Ovary (tissue), 10 donors: ENCODE measurements at places on chromosomes 13 and 19.

DNA sequence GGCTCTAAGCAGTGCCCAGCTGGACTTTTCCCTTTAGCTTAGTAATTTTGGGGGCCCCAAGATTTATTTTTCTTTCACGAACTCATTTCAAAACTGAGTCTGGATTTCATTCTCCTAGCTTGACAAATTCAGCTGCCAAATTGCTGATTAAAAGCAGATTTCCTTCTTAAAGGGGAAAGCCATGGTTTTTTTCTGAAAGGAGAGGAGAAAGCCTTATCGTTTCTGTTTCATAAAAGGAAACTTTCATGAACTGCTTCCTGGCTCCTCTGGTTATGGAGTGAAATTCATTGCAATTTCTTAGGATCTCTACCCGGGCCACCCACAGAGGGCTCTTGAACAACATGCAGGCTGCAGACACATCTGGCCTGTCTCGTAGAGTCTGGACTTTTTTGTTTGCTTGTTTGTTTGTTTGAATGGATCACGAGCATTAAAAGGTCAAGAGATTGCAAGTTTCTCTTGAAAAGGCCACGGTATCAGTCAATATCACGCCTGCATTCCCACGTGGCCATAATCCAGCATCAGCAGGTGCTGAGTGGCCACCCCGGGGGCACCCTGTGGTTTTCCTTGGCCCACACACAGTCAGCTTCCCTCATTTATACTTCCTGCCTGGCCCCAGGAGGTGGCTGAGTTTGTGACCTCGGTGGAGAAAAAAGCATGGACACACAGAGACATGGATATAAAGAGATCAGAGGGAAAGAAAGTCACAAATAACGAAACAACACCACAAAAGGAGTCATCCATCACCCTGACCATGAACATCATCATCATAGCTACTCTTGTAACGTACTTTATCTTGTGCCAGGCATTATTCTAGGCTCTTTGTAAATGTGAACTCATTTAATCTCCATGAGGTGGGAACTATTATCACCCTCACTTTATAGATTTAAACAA is 10.5 kb upstream of the KLK4 start:
- no peaks in the 10 kb centered on the region for H3K4me1 ChIP-seq
- H3K4me3 ChIP-seq, result no peak overlapping the region
- no peak for DNase-seq
- H3K36me3 ChIP-seq, result no peaks in the 10 kb centered on the region
- no peaks in the 10 kb centered on the region for H3K27me3 ChIP-seq
- no peak overlapping the region for H3K27ac ChIP-seq

DNA sequence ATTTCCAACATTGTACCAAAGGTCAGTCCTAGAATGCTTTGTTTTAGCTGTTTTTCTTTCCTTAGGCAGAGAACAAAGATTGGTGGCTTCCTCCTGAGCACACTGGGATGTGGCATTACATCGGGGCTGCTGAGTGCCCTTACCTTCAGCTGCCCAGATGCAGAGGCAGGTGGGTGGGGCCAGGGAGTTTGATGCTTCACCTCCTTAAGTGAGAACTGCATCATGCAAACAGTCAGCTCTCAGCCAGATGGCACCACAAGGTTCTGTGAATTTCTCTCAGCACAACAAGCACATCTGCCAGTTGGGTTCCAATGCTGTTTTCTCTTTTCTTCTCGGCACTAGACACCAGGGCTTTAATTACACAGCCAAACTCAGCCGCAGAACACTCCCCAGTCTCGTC is 87.4 kb upstream of the UBL3 start:
- H3K4me3 ChIP-seq, result no peak overlapping the region
- no peaks in the 10 kb centered on the region for H3K4me1 ChIP-seq
- no peak overlapping the region for H3K27ac ChIP-seq
- H3K27me3 ChIP-seq, result no peaks in the 10 kb centered on the region
- no peak for DNase-seq

DNA sequence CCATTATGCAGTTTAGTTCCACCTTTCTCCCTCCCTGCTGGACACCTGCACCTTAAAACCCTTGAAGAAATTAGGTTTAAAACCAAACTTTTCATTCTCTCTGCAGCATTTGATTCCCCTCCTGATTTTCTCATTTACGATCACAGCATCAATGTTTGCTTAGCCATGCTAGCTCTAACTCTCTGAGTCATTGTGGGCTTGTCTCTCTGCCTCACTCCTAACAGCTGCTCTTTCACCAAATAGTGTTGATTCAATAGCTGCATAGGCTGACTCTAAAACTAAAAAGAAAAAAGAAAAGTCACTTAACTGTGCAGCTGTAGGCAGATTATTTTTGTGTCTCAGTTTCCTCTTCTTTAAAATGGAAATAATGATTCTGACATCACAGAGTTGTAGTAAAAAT is 1124.9 kb downstream of the DIAPH3 start:
- no peaks in the 10 kb centered on the region for H3K36me3 ChIP-seq
- no peak for DNase-seq
- H3K27ac ChIP-seq, result no peak overlapping the region
- no peaks in the 10 kb centered on the region for H3K27me3 ChIP-seq

DNA sequence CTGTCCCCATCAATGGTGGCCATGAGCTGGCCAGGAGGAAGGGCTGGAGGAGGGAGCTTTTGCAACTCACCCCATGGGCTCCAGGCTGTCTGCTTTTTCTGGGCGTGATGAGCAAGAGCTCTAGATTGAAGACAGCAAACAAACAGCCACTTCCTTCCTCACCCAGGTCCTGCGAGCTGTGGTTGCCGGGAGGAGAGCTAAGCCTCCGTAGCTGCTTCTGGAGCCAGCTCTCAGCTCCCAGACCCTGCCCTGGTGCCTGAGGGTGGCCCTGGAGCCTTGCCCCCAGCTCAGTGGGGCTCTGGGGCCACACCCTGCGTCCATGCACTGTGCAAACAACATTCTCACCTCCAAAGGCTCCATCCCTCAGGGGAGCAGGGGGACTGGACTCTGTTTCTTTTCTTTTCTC is 6.2 kb downstream of the MYO1F start:
- H3K4me1 ChIP-seq, result no peaks in the 10 kb centered on the region
- no peaks in the 10 kb centered on the region for H3K27me3 ChIP-seq
- no peak overlapping the region for H3K4me3 ChIP-seq

DNA sequence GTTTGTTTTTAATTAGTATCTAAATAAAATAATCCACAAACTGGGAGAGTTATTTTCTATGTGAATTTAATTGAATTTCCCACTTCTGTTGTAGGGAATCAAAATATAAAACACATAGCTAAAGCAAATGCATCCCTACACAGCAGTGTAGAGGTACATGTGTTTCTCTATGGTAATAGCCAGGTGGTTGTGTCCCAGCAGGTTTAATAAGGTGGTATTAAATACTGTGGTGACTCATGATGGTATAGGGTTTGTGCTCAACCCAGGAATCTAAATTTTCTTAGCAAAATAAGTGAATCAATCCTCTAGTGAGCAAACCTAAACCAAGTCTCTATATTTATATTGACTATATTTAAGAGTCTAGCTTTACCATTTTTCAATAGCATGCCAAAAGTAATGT is 30.0 kb downstream of the PCDH9 start:
- no peak overlapping the region for H3K27ac ChIP-seq
- H3K4me3 ChIP-seq, result no peak overlapping the region

- no peaks in the 10 kb centered on the region for H3K36me3 ChIP-seq
- no peak for DNase-seq
- no peak overlapping the region for H3K27ac ChIP-seq
- H3K27me3 ChIP-seq, result no peaks in the 10 kb centered on the region
These were observed 12.0 kb downstream of the B3GNT3 start for GRCh38 chr19:17806945-17807344.

- H3K27ac ChIP-seq, result no peak overlapping the region
- no peak overlapping the region for H3K4me3 ChIP-seq
- DNase-seq, result no peak
These were observed 3.2 kb downstream of the STX10 start for GRCh38 chr19:13146763-13147563.

GRCh38 chr19:45879971-45880370 is 6.0 kb downstream of the IRF2BP1 start:
- no peak overlapping the region for H3K4me3 ChIP-seq
- H3K36me3 ChIP-seq, result no peaks in the 10 kb centered on the region
- H3K4me1 ChIP-seq, result peaks cover 18% of the 10 kb centered on the region
- DNase-seq, result no peak
- H3K27me3 ChIP-seq, result no peaks in the 10 kb centered on the region

- no peak overlapping the region for H3K27ac ChIP-seq
- no peak overlapping the region for H3K4me3 ChIP-seq
- no peaks in the 10 kb centered on the region for H3K27me3 ChIP-seq
- H3K36me3 ChIP-seq, result no peaks in the 10 kb centered on the region
These were observed 141.8 kb downstream of the GPC5 start for GRCh38 chr13:91540158-91540736.

- H3K4me1 ChIP-seq, result no peaks in the 10 kb centered on the region
- H3K36me3 ChIP-seq, result no peaks in the 10 kb centered on the region
- no peaks in the 10 kb centered on the region for H3K27me3 ChIP-seq
- DNase-seq, result no peak
- H3K4me3 ChIP-seq, result no peak overlapping the region
These were observed 5.7 kb upstream of the SPACA4 start for GRCh38 chr19:48600679-48601417.

GRCh38 chr19:35973487-35973886 is 21.5 kb upstream of the SDHAF1 start:
- no peak for DNase-seq
- H3K4me3 ChIP-seq, result no peak overlapping the region
- H3K36me3 ChIP-seq, result no peaks in the 10 kb centered on the region
- no peak overlapping the region for H3K27ac ChIP-seq
- H3K4me1 ChIP-seq, result no peaks in the 10 kb centered on the region

- no peaks in the 10 kb centered on the region for H3K36me3 ChIP-seq
- H3K4me1 ChIP-seq, result no peaks in the 10 kb centered on the region
- no peak for DNase-seq
- H3K27ac ChIP-seq, result no peak overlapping the region
- H3K27me3 ChIP-seq, result no peaks in the 10 kb centered on the region
These were observed 16.2 kb upstream of the MIR17HG start for GRCh38 chr13:91331047-91331915.
